ENCODE measurements at places on chromosomes 4 and X. TPM values are rescaled to one million over a fixed set of nuclear protein-coding genes. Genes with fewer than 3 reads are reported as not detected.

Gene IKBKG
- 52.8 TPM for total RNA-seq

Gene HHIP
- total RNA-seq, result 0.49 TPM

Gene TRAM1L1
- 0.78 TPM for total RNA-seq

Gene STK32B
- 4.5 TPM for total RNA-seq

DNA sequence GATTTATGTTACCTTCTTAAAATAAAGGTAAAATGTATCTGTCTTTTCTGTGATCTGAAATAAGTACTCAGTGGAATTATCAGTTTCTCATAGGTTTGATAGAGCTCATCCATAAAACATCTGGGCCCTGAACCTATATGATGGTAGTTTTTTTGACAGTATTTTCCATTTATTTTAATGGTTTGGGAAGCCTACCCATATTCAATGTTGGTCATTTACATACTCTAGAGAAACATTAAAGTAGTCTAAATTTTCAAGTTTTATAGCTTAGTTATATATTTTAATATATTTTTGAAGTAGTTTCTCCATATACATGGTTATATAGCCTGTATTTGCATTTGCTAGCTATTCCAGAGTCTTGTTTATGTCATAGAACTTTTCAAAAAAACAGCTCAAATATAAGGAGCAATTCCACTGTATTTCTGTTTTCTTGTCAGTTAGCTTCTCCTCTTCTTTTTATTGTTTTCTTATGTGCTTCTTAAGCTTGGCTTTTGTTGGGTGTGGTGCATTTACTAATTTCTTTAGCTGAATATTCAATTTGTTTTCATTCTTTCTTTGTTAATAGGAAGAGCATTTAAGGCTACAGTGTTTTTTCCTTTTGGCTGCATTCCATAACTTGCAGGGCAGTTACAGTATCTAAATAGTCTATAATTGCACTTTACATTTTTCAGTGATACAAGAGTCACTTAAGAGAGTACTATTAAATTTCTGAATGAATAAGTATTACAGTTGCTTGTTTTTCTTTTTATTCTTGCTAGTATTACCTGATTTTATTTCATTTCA lies 181.4 kb downstream of the DKK2 start:
- no peaks in the 10 kb centered on the region for H3K36me3 ChIP-seq
- no peak overlapping the region for H3K4me3 ChIP-seq
- H3K4me1 ChIP-seq, result no peaks in the 10 kb centered on the region

DNA sequence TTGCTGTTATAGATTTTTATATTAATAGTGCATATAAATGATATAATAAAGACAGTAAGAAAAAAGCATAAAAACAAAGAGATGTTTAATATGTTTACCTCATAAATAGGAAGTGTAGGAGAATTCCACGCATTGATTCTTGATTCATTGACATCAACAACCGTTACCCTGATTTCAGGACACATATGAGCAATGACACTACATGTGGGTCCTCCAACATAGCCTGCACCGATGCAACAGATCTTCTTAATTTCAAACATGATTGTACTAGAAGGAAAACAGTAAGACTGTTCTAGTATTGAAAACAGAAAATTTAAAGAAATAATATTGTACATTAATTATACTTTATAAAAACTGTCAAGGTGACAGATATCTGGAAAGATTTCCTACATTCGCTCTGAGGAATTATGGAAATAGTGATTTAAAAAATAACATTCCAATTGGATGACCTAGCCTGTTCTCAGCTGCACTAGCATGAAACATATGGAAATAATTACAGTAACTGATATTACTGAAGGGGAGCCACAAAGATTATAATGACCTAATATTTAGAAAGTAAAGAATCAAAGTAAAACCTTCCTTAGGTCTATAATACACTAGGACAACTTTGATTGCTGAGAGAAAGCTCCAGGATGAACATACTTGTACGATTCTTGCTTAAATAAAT lies 5.9 kb downstream of the UGDH start:
- H3K4me3 ChIP-seq, result peak overlapping the region; percentile 25
- no peak overlapping the region for H3K27ac ChIP-seq
- peaks cover 16% of the 10 kb centered on the region for H3K36me3 ChIP-seq

- H3K4me3 ChIP-seq, result no peak overlapping the region
- no peaks in the 10 kb centered on the region for H3K27me3 ChIP-seq
- no peak overlapping the region for H3K27ac ChIP-seq
- DNase-seq, result no peak
- no peaks in the 10 kb centered on the region for H3K4me1 ChIP-seq
Observed at GRCh38 chr4:7421356-7422150, 13.2 kb downstream of the PSAPL1 start.

GRCh38 chr4:6992728-6993677 lies 50.2 kb upstream of the TADA2B start:
- H3K4me3 ChIP-seq, result no peak overlapping the region
- peaks cover 6% of the 10 kb centered on the region for H3K4me1 ChIP-seq
- no peak overlapping the region for H3K27ac ChIP-seq
- peaks cover 4% of the 10 kb centered on the region for H3K36me3 ChIP-seq
- no peaks in the 10 kb centered on the region for H3K27me3 ChIP-seq

GRCh38 chr4:52051213-52051614 lies at the start of gene SPATA18:
TSS of gene SPATA18 (plus strand) at chr4:52051304. CDS start at chr4:52051705, 401 bp downstream.
- H3K36me3 ChIP-seq, result no peaks in the 10 kb centered on the region
- H3K27ac ChIP-seq, result peak within 1 kb of the TSS; percentile 54
- H3K4me1 ChIP-seq, result peaks cover 7% of the 10 kb centered on the region
- no peaks in the 10 kb centered on the region for H3K27me3 ChIP-seq
- no peak for DNase-seq

DNA sequence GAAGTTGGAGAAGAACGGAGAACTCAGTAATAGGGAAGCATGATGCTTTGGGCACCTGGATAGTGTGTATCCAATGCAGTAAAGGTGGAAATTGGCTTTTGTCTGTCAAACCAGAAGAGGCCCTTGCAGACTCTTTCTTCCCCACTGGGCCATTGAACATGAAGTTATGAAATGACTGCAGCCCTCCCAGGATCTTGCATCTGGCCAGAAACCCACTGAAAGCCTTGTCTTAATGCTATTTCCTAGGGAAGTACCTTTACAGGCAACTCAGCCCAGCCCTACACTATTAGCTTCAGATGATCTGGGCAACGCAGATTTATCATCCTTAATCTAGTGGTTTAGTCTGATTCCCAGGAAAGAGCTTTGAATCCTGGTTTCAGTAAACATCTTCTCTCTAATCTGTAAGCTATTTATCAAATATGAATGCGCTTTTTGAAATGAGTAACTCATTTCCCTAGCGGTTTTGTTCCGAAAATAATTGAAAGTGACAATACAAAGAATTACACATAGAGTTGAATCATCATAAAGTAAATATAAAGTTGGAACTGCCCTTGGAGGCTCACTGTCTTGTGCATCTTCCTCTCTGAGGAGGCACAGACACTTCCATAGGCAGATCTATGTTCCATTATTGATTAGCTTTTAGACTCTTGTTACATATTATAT lies 464.1 kb downstream of the IDS start:
- DNase-seq, result no peak
- no peaks in the 10 kb centered on the region for H3K27me3 ChIP-seq
- no peak overlapping the region for H3K27ac ChIP-seq
- H3K4me1 ChIP-seq, result no peaks in the 10 kb centered on the region
- H3K4me3 ChIP-seq, result no peak overlapping the region

DNA sequence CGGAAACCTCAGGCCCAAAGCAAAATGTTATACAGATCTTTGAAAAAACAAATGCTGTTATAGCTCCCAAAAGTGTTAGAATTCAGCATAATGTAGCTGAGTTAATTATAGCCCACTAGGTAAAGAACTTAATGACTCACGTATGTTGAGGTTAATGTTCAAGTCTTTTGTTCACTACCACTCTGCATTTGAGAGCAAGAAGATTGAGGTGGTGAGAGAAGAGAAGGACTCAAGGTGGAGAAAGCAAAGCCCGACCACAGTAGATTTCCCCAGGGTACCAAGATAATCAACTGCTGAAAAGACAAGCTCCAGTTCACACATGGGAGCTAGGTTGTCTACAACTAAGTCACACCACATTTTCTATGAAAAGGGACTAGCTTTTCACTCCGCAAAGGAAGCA lies 480.2 kb downstream of the DTHD1 start:
- H3K4me1 ChIP-seq, result no peaks in the 10 kb centered on the region
- no peak for DNase-seq
- H3K4me3 ChIP-seq, result no peak overlapping the region
- H3K36me3 ChIP-seq, result no peaks in the 10 kb centered on the region
- no peaks in the 10 kb centered on the region for H3K27me3 ChIP-seq

DNA sequence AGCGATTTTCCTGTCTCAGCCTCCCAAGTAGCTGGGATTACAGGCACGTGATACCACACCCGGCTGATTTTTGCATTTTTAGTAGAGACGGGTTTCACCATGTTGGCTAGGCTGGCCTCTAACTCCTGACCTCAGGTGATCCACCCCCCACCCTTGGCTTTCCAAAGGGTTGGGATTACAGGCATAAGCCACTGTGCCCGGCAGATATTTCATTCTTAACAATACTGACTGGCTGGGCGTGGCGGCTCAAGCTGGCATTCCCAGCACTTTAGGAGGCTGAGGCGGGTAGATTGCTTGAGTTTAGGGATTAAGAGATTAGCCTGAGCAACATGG lies 1.3 kb downstream of the PQBP1 start:
- H3K27me3 ChIP-seq, result no peaks in the 10 kb centered on the region
- H3K4me1 ChIP-seq, result no peaks in the 10 kb centered on the region
- no peak overlapping the region for H3K27ac ChIP-seq
- no peak overlapping the region for H3K4me3 ChIP-seq
- H3K36me3 ChIP-seq, result peaks cover 4% of the 10 kb centered on the region

- H3K27ac ChIP-seq, result no peak overlapping the region
- no peak for DNase-seq
- H3K27me3 ChIP-seq, result no peaks in the 10 kb centered on the region
- no peak overlapping the region for H3K4me3 ChIP-seq
- H3K36me3 ChIP-seq, result no peaks in the 10 kb centered on the region
Observed at GRCh38 chrX:44305921-44306320, 37.6 kb downstream of the EFHC2 start.

GRCh38 chr4:124610211-124610610 lies 102.3 kb downstream of the ANKRD50 start:
- no peak for DNase-seq
- no peak overlapping the region for H3K27ac ChIP-seq
- no peak overlapping the region for H3K4me3 ChIP-seq
- H3K27me3 ChIP-seq, result no peaks in the 10 kb centered on the region
- H3K36me3 ChIP-seq, result no peaks in the 10 kb centered on the region

DNA sequence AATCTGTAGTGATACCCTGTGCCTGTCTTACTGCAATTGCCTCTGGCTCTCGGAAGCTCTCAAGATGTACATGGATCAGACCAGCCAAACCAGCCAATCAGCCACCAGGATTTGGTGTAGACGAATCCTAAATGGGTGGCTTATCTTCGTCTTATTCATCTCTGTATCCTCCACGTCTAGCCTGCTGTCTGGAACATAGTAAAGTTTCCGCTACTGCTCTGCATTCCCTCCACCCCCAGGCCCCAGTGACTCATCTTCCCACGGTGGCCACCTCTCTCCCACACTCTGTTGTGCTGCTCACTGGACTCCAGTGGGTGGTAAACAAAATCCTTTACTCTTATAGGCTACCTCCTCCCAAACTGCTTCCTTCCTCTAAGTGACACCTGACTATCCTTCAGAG lies 37.8 kb downstream of the SEPTIN6 start:
- no peak overlapping the region for H3K4me3 ChIP-seq
- H3K4me1 ChIP-seq, result no peaks in the 10 kb centered on the region
- DNase-seq, result no peak
- no peaks in the 10 kb centered on the region for H3K36me3 ChIP-seq
- no peaks in the 10 kb centered on the region for H3K27me3 ChIP-seq

DNA sequence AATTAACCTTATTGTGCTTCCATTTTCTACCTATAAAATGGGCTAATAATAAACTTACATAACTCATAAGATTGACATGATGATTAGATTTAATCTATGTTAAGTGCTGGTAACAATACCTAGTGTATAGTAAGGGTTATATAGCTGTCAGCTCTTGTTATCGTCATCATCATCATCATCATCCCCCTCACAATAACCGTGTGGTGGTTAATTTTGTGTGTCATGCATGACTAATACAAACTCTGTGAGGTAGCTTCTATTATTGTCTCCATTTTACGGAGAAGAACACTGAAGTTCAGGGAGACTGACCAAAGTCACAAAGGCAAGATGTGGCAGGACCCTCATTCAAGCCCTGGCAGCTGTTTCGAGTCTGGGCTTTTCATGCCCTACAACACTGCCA lies 211.3 kb downstream of the PALLD start:
- no peaks in the 10 kb centered on the region for H3K27me3 ChIP-seq
- no peaks in the 10 kb centered on the region for H3K36me3 ChIP-seq
- H3K4me3 ChIP-seq, result no peak overlapping the region
- peaks cover 31% of the 10 kb centered on the region for H3K4me1 ChIP-seq
- no peak for DNase-seq
- no peak overlapping the region for H3K27ac ChIP-seq

DNA sequence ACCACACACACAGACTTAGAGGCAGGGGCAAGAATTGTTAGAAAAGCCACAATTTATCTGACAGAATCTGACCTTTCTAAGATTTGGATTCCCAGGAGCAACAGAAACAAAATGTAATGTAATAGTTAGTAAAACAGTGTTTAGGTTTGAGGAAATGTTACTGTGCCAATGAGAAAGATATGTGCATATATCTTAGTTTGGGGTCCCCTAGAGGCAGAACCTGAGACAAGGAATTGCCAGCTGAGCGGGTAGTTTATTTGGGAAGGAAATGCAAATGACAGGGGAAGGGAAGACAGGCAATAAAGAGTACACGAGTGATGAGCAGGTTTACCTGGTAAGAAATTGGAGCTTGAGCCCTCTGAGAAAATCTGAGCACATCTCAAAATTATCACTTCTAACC lies 31.3 kb upstream of the DDX53 start:
- H3K36me3 ChIP-seq, result no peaks in the 10 kb centered on the region
- no peak overlapping the region for H3K27ac ChIP-seq
- no peaks in the 10 kb centered on the region for H3K27me3 ChIP-seq

DNA sequence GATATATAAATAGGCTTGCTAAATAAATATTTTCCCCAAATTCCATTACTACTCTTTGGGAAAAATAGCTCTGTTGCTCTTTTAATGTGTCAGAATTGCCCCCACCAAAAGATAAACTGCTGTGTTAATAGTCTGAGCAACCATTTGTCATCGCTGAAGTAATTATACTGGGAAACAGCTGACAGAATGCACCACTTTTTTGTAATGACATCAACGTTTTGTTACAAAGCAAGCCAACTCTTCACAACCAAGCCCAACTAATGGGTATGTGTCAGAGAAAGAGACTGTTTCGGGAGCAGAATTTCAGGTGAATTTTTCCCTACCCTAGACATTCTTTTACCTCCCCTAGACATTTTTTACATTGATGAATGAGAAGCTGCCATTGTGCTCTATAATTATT lies 405.0 kb upstream of the MAGEB18 start:
- no peak overlapping the region for H3K4me3 ChIP-seq
- no peak overlapping the region for H3K27ac ChIP-seq
- no peak for DNase-seq
- no peaks in the 10 kb centered on the region for H3K36me3 ChIP-seq

DNA sequence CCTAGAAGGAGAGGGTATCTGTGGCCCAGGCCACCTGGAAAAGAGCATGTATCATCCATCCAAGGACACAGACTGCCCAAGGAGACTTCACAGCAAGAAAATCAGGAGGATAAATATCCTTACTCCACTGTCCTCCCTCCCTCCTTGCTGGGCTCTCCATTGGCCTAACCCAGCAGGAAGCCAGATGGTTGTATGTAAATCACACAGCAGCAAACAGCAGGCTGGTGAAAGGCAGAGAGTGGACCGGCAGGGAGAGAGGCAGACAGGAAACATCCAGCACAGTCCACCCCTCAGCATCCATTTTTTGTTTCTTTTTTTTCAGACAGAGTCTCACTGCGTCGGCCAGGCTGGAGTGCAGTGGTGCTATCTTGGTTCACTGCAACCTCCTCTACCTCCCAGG lies 17.5 kb downstream of the TXK start:
- H3K36me3 ChIP-seq, result no peaks in the 10 kb centered on the region
- no peak overlapping the region for H3K27ac ChIP-seq
- no peak for DNase-seq
- H3K4me3 ChIP-seq, result no peak overlapping the region
- no peaks in the 10 kb centered on the region for H3K4me1 ChIP-seq
